ENCODE measurements at places on chromosomes 13 and 19. TPM values are rescaled to one million over a fixed set of nuclear protein-coding genes. Genes with fewer than 3 reads are reported as not detected.

Gene MYO16
- total RNA-seq: 0.16 TPM

Gene SLC17A7
- not detected for total RNA-seq

Gene LCP1
- 11.7 TPM for total RNA-seq

Gene CEACAM16
- total RNA-seq: not detected

Gene DENND1C
- not detected for total RNA-seq

Gene GRIN3B
- 0.54 TPM for total RNA-seq

Gene FGF9
- total RNA-seq: not detected

Gene ZNF382
- 8.3 TPM for total RNA-seq

Gene AMER2
- not detected for total RNA-seq

Gene CBLC
- total RNA-seq: not detected

Gene GPC5
- total RNA-seq: not detected

Gene NDFIP2
- 29.4 TPM for total RNA-seq

Gene CGB1
- not detected for total RNA-seq

Gene A1BG
- 130 TPM for total RNA-seq

Gene ONECUT3
- total RNA-seq: not detected

Gene OR10H4
- total RNA-seq: not detected

Gene KLK8
- total RNA-seq: not detected

Gene ZNF497
- total RNA-seq: 0.18 TPM

Gene SBK3
- total RNA-seq: not detected
